Right atrium auricular region (tissue), 2 donors: ENCODE measurements at places on chromosomes 2 and 18.

- DNase-seq, result no peak
Measured at GRCh38 chr2:43984533-43984932, 11.3 kb downstream of the LRPPRC start.

GRCh38 chr2:221309892-221310583 is 262.1 kb downstream of the EPHA4 start:
- no peak for DNase-seq

- no peak for DNase-seq
Measured at GRCh38 chr2:68185541-68186164, 28.0 kb downstream of the PNO1 start.

- DNase-seq, result no peak
Measured at GRCh38 chr2:114222344-114222743, 220.1 kb upstream of the DPP10 start.

DNA sequence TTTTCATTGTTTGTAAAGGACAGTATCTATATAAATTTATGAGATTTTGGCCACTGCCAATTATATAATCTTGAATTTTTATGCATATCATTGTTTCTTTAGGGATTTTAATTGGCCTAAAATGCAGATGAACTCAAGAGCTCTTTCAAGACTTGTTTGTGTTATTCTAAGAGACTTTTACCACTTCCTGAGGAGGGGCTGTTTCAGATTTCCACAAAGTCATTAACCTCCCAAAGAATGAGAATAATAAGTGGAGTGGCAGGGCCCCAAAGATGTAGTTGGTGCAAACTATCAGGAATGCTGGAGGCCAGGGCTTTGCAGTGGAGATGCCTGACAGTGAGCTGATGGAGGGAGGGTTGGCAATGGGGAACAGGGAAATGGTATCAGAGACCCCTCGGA is 15.5 kb upstream of the ACVR1 start:
- no peak for DNase-seq

GRCh38 chr2:176325732-176326131 is 56.5 kb downstream of the MTX2 start:
- DNase-seq, result no peak

- DNase-seq, result no peak
Measured at GRCh38 chr2:178990533-178991241, 59.2 kb downstream of the CCDC141 start.

DNA sequence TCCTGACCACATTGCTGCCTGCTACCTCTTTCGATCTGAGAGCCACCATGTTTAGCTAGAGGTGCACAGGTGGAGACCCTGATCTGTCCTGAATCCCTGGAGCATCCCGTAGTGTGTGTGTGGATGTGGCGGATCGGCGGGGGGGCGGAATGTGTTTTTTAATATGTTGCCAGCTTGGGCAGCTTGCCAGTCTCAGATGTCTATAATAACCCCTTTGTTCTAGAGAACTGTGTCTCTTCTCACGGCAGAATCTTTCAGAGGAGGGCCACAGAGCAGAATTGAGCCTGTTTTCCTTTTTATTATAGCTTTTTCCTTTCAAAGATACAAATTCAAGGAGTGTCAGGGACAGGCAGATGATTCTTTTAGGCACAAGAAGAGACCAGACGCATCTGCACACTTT is 934.1 kb upstream of the KLHL29 start:
- DNase-seq, result no peak

GRCh38 chr18:59994357-59994756 is 94.6 kb downstream of the PMAIP1 start:
- DNase-seq, result no peak

- no peak for DNase-seq
Measured at GRCh38 chr2:157784823-157785175, 91.3 kb downstream of the ACVR1 start.

GRCh38 chr2:106117882-106118684 is 76.0 kb downstream of the UXS1 start:
- DNase-seq, result no peak

DNA sequence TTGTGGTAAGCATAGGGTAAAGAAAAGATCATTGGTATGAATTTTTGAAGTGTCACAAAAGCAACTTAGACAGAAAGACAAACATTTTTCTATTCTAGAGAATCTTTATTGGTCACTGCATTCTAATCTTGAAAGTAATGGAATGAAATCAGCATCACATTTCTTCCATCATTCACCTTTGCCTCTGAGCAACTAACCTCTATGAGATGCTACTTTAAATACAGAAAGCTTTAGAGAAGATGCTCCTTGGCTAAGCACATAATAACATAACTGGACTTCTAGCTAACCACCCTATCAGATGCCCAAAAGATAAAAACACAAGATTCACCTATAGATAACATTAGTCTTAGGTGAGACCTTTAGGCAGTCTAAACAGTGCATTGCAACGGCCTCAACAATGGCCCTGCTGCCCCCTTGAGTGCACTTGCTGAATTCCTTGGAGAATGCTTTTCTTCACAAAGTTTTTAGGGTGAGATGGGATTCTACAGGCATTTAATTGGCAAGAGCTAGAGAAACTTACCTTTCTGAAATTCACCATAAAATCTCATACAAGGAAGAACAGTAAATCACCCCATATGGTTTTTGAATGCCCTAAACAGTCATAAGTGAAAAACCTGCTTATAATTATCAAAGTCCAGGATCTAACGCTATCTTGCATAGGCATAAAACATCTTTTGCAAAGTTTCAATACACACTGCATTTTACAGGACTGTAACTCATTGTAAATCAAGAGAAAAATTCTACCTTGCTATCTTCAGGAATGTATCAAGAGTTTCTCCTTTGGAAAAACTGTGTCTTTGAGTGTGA is 791.3 kb upstream of the CHAC2 start:
- no peak for DNase-seq
